ENCODE measurements at places on chromosomes 7 and 10. TPM values are rescaled to one million over a fixed set of nuclear protein-coding genes. Genes with fewer than 3 reads are reported as not detected.

SPDYE3 gene
- total RNA-seq: not detected

IKZF1 gene
- total RNA-seq: 282 TPM

NEURL1 gene
- total RNA-seq: 2.8 TPM

CTAGE8 gene
- 2.0 TPM for total RNA-seq

GPC2 gene
- total RNA-seq: 7.9 TPM

PRSS37 gene
- not detected for total RNA-seq

WIPF3 gene
- not detected for total RNA-seq

NPTX2 gene
- not detected for total RNA-seq

IFIT1B gene
- total RNA-seq: not detected

GBX1 gene
- not detected for total RNA-seq

UBTD1 gene
- 2.1 TPM for total RNA-seq

AKR1C4 gene
- total RNA-seq: not detected

ZC3HAV1 gene
- total RNA-seq: 86.1 TPM

All from activated CD4-positive, alpha-beta T cell treated with anti-CD3 and anti-CD28 coated beads, Interleukin-2, amount 10 ng/mL, durations not matched to agents 24 days and 14 days (primary cell).